ENCODE measurements at places on chromosomes 6 and 20.

- no peak for DNase-seq
These were observed 305.9 kb downstream of the CLIC5 start for GRCh38 chr6:45709781-45710220.

- no peak for DNase-seq
These were observed 103.7 kb downstream of the PDSS2 start for GRCh38 chr6:107355659-107356058.

DNA sequence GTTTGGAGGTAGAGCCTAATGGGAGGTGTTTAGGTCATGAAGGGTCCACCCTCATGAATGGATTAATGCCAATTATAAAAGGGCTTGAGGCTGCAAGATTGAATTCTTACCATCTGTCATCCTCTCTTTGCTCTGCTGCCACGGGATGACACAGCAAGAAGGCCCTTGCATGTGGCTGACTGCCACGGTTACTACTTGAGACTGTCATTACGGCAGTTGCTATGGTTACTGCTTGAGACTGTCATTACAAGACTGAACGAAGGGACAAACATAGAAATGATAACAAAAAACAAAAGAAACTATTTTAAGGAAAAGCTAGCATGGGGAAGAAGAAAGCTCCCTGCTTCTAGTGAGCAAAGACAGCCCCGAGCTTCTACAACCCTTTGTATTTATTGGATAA, 715.0 kb downstream of the TFAP2A start:
- no peak for DNase-seq

DNA sequence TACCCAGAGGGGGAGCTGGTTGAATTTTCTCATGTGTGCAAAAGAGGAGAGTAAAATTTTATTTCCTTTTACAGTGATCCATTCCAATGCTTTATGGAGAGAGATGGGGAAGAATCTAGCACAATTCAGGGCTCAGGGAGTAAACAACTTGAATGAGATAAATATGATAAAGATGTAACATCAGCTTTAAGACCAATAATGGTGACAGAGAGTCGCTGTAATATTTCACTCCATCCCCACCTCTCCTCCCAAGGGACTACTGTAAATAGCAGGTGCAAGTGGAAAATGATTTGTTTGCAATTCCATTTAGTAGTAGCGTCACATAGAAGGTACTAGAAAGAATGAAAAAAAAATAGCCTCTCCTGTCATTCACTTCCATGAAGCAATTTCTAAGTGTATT, 4.8 kb downstream of the CRISP3 start:
- no peak for DNase-seq

GRCh38 chr20:61949714-61950640, 115.7 kb downstream of the TAF4 start:
- DNase-seq: no peak

GRCh38 chr20:22003680-22004079, 298.2 kb downstream of the PAX1 start:
- DNase-seq: no peak

GRCh38 chr6:49527320-49527719, 23.1 kb upstream of the C6orf141 start:
- no peak for DNase-seq

GRCh38 chr6:41901882-41902519, 6.8 kb upstream of the USP49 start:
- peak; percentile 52 for DNase-seq

- no peak for DNase-seq
These were observed 343.4 kb downstream of the PKHD1 start for GRCh38 chr6:51743999-51744398.

All from endothelial cell (in vitro differentiated cells).